Activated effector memory CD4-positive, alpha-beta T cell treated with anti-CD3 and anti-CD28 coated beads, Interleukin-2, amount 50 U/mL, for 16 hours (primary cell): ENCODE measurements at places on chromosomes 12 and 14.
A peak's percentile ranks its signal among the peaks of the same experiment; 100 is the strongest.

GRCh38 chr14:49972823-49973222 lies 79.9 kb downstream of the ARF6 start:
- DNase-seq: peak; percentile 78

DNA sequence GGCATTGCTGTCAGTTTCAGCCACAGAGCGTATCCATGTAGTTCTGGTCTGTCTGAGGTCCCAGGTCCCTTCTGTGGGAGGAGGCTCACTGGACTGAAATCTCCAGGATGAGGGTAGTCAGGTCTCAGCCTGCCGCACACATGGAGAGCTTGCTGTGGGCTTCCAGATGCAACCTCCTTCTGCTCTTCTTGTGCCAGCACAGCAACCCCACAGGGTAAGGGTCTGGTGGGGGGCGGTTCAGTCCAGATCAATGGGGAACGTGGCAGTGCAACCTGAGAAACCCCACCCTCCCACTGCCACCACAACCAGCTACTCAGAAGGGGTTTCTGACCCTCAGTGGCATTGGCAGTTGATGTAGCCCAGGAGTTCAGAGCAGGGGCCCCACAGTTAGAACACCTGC lies 61.2 kb downstream of the BEGAIN start:
- DNase-seq: no peak

GRCh38 chr14:85175556-85175955 lies 354.4 kb upstream of the FLRT2 start:
- no peak for DNase-seq

- DNase-seq: no peak
Measured at GRCh38 chr12:82438356-82438755, 80.0 kb downstream of the METTL25 start.

DNA sequence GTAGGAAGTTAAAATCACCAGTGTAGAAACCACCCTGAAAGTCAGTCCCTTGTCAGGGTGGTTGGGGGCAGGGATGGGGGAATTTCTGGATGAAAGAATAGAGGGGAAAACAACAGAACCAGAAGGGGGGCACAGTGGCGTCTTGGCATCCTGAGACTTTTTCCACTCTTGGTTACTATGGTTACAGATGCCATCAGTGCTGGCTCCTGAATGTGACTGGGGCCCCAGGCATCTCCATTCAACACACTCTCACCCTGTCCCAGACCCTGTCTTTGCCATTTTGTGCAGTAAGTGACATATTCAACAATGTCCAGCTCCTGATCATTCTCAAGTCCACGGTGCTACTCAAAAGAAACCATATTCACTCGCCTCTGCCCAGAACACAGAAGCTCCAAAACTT lies 11.3 kb downstream of the KCNK10 start:
- DNase-seq: no peak

GRCh38 chr12:122099856-122100255 lies 21.3 kb downstream of the MLXIP start:
- no peak for DNase-seq

- no peak for DNase-seq
Measured at GRCh38 chr14:76993752-76994151, 34.8 kb downstream of the IRF2BPL start.

- DNase-seq: no peak
Measured at GRCh38 chr12:42728770-42729534, 139.4 kb upstream of the PRICKLE1 start.

DNA sequence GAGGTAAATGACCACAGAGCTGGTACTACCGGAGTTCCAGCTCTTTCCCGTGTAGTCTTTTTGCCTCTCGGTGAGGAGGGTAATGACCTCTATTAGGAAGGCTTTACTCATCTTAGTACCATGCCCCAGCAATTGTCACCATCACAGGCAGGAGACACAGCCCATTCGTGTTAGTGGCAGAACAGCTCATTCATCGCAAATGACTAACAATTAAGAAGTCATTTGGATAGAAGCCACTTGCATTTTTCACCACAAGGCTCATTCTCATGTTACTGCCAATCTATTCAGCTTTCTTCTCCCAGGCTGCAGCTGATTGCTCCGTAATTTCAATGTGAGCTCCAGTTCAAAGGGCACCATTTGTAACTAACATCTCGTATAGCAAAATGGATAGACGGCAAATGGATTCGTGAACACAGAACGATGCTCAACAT lies 718.8 kb upstream of the TMEM132C start:
- no peak for DNase-seq

- no peak for DNase-seq
Measured at GRCh38 chr12:117485984-117486839, 124.8 kb upstream of the NOS1 start.

DNA sequence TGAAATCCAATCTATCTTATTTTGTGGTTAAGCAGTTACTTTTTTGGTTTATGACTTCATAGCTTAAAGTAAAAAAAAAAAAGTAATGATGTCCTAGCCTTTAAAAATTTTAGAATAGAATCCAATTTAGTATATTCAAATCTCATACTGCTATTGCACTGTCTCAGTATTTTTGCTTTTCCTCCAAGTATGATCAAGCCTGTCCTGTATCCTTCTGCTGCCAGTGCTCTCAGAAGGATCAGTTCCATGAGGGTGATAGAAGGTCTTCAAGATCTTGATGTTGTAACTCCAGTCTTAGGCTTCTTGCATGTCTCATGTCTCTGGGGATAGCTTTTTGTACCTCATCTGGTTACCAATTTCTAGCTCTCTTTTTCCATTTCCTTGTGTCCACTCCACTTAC lies 324.2 kb upstream of the FAR2 start:
- no peak for DNase-seq

DNA sequence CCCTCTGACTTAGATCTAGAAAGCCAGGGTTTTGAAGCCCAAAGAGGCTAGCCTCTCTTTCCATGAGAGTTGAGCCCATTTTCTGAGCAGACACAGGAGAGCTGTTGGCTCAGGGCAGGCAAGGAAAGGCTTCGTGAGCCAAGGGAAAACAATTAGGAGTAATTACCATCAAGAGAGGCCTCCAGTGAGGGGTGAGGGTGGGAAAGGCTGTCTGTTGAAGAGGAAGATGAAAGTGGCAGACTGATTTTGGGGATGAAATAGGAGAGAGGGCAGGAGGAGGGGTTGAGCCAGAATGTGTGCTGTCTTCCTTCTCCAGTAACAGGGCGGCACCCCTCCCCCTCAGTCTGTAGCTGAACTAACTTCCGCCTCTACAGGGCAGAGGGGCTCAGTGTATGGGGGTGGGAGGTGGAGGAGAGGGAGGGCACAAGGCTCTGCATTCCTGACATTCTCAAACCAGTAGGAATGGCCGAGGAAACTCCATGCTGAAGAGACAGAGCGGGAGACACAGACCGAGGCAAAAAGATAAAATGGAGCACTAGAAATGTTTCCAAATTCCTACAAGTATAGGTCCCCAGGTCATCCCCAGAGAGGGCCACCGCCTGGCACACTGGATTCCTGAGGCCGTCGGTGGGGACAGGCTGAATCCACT lies 33.1 kb upstream of the COL2A1 start:
- no peak for DNase-seq

GRCh38 chr14:72452774-72453173 lies 441.1 kb downstream of the DPF3 start:
- DNase-seq: no peak

- no peak for DNase-seq
Measured at GRCh38 chr14:102729268-102729667, 48.0 kb upstream of the TRAF3 start.

- DNase-seq: peak; percentile 97
Measured at GRCh38 chr12:28190321-28191050, at the start of gene CCDC91. Gene CCDC91, plus strand, starts transcription at chr12:28190456. Its CDS starts 66,760 bp downstream, at chr12:28257216.

DNA sequence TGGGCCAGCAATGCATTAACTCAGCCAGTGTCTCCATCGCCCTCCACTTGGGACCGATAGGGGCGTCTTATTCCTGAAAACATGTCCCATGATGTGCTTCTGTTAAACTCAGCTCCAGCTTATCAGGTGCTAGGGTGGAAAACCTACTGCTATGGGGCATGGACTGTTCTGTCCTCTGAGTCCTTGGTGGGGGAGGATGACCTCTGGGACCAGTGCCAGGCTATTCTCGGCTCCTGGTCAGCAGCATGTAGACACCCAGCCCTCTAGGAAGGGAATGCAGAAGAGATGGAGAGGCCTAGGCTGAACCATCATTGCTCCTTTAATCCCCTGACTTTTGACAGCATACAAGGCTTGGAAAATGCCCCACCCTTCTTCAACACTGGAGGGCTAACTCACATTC lies 486.2 kb downstream of the MED13L start:
- DNase-seq: no peak

- DNase-seq: no peak
Measured at GRCh38 chr14:26636561-26636960, 38.7 kb upstream of the NOVA1 start.

DNA sequence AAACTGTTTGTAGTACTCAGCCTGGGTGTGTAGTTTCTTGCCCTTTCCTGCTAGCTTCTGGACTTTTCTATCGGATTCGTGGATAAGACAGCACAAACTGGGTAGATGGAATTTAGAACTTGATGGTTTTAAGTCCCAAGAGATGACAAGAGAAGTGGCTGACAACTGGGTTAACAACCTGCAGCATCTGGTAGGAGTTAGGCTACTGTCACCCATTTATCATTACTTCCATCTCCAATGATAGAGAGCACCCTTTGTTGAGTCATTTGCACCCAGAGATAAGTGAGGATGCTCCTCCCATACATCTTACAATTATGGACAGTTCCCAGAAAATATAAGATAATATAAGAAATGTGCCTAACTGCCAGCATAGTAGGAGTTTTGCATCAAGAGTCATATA lies 50.2 kb upstream of the FLRT2 start:
- DNase-seq: no peak

DNA sequence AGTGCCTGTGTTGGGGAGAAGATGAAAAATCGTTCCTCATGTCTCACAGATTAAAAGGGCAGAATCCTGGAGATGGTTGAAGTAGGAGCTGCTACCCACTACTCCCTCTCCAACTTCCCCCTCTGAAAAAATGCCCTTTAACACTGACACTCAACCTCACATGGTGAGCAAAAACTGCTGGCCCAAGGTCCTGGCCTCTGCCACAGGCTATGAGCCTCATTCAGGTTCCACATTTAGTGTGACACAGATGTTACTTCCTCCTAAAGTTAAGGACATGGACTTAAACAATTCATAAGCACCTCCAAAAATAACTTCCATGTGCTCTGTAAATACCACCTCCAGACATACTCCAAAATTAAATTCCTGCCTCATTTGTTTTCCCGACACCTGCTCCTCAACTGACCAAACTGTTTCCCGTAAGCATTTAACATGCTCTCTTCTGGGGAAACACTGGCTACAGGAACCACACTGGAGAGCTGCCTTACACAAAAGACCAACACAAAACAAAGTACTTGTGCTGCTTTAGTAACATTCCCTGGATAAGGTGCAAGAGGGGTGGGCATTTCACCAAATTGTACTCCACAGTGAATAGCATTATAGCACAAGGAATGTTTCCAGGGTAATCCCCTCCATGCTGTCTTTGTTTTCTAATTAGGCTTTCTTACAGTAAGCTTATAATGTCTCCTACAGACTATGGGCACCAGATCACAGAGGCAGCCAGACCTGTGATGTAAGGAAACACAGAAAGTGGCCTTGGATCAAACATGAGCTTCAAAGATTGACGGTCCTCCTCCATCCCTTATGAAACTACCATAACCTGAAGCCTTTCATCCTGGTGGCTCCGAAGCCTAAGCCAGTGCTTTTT lies 57.0 kb downstream of the PHLDA1 start:
- DNase-seq: no peak

DNA sequence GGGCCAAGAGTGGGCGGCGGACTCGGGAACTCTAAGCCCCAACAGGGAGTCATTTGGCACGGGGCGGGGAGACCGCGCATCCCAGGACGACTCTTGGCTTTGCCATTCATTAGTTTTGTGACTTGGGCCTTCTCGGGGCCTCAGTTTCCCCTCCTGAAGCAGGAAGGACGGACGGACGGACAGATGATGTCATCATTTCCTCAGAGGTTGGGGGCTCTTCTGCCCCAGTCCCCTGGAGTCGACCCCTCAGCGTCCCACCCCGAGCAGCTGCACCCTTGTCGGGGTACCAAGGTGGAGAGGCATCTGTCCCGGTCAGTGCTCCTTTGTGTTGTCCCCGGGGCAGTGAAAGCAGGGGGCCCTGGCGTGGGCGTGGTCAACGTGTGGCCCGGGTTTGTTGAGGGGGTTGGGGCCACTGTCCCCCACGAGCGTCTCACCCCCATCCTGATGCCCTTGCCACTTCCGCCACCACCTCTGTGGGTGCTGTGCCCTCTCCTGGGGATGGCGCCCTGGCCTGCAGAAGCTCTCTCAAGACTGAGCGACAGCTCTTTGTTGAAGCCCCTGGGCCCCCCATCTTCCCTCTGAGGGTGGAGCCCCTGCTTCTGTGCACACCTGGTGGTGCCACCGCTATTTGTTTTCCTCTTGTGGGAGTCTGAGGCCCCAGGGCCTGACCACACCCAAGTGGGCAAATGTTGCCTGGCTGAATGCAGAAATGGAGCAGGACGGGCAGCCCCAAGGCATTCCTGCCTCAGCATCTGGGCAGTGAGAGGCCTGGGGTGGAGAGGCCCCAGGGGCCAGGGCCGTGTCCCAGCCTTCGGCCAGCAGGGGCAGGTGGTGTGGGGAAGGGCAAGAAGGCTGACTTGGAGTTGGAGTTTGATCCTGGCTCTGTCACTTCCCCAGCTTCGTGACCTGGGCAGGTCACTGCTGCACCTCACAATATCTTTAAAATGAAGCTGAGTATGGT lies 896 bp downstream of the HHIPL1 start:
- no peak for DNase-seq

- no peak for DNase-seq
Measured at GRCh38 chr12:26643532-26644315, 189.3 kb downstream of the ITPR2 start.

DNA sequence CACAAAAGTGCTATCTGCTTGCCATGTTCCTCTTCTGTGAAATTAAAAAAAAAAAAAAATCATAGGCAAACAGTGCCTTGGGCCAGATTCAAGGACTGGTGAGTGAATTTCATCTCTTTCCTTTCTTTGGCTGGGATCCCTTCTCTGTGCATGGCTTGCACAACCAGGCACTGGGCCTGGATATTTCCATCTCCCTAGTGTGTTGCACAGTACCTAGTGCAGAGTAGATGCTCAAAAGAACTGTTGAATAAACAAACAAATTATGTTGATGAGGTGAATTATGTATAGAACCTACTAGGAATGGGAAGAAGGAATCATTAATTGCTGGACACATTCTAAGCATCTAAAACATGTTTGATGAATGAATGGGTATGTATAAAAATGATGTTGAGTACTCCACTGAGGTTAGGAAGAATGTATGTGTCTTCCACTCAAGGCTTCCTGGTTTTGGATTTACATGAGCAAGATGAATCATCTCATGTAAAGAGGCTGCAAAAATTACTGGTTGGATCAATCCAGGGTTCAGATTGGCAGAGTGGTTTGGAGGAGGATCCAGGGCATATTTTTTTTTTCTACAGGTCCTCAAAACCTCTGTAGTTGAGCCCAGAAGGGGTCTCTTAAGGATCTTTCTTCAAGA lies 93.2 kb downstream of the EMP1 start:
- DNase-seq: no peak

GRCh38 chr14:34218881-34219280 lies 243.2 kb downstream of the SPTSSA start:
- no peak for DNase-seq

- DNase-seq: no peak
Measured at GRCh38 chr12:85278598-85279448, 1.2 kb upstream of the ALX1 start.

GRCh38 chr14:75254381-75254822 lies 24.2 kb upstream of the FOS start:
- no peak for DNase-seq

- no peak for DNase-seq
Measured at GRCh38 chr14:103593577-103593976, 30.8 kb downstream of the COA8 start.
